ENCODE measurements at places on chromosomes 3 and 15.

DNA sequence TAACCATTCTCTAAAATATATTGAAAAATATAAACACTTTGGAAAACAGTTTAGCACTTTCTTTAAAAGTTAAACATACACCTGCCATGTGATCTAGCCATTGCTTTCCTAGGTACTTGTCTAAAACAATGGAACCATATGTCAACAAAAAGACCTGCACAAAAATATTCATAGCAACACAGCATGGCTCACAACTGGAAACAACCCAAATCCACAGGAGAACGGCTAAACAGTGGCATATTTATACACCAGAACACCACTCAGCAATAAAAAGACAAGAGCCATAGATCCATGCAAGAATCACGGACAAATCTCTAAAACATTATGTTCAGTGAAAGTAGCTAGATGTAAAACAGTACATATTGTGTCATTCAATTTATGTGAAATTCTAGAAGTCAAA is 221.3 kb upstream of the UBE2E2 start:
- no peak for DNase-seq

- DNase-seq, result no peak
Observed at GRCh38 chr3:17730318-17730967, 12.0 kb downstream of the TBC1D5 start.

DNA sequence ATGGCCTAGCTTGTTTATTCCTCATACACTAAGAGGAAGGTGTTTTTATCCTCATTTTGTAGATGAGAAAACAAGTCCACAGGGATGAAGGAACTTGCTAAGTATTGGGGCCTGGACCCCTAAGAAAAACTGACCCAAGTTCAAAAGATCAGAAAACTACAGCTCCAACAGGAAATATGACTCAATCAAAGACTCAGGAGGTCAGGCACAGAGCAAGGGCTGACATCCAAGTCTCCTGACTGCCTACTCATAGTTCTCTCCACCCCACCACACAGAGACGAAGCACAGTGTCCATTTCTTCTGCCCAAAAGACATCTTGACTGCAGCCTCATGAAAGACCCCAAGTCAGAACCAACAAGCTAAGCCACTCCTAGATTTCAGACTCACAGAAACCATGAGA is 26.9 kb upstream of the TPM1 start:
- DNase-seq, result no peak

DNA sequence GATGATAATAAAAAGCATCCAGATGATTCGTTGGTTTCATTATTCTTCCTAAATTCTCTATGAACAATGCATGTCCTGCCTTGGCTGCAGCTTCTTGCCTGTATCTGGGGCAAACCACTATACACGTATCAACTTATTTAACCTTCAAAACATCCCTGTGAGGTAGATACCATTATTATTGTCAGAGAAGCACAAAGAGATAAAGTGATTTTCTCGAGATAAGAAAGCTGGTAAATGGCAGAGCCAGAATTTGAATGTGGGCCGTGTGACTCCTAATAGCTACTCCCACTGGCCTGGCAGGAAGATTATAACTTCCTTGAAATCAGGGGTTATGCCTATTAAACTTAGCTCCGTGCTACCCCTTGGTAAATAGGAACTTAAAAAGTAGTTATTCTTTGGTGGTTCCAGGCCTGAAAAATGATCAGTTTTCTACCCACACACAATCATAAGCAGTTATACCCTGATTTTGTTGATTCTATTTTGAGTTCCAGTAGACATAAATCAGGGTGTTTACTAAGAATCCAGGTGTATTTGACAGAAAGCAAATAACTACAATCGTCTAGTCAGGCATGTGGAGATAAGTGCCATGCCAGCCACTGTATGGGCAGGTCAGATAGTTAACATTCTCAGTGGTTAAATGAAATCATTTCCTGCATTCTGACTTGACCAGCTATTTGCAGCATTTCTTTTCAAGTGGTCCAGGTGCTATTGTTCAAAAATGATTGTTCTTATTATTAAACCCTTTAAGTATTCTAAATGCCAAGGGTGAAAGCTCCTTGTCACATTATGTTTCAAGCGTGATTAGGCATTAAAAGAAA is 99.2 kb upstream of the LRRN1 start:
- DNase-seq, result no peak

DNA sequence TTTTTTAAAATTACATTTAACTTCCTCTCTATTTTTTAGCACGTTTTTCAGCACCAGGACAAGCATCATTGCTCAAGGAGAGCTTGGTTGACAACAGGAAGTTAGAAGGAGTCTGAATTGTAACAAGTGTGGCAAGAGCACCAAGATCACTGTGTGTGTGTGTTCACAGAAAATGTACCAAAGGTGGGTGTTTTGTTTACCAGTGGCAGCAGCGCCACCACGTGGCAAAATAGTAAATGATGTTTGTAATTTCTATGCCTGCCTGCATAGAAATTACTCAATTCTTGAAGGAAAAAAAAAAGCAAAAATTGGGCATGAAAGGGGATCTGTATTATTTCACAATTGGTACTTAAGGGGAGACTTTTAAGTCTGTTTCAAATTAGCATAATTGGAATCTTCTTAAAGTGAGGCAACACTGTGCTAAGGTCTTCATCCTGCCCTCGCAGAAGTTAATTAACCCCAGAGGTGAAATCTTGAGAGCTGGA is 7.4 kb upstream of the U2SURP start:
- no peak for DNase-seq

- DNase-seq, result no peak
Observed at GRCh38 chr3:69738859-69739203, 433 bp upstream of the MITF start.

DNA sequence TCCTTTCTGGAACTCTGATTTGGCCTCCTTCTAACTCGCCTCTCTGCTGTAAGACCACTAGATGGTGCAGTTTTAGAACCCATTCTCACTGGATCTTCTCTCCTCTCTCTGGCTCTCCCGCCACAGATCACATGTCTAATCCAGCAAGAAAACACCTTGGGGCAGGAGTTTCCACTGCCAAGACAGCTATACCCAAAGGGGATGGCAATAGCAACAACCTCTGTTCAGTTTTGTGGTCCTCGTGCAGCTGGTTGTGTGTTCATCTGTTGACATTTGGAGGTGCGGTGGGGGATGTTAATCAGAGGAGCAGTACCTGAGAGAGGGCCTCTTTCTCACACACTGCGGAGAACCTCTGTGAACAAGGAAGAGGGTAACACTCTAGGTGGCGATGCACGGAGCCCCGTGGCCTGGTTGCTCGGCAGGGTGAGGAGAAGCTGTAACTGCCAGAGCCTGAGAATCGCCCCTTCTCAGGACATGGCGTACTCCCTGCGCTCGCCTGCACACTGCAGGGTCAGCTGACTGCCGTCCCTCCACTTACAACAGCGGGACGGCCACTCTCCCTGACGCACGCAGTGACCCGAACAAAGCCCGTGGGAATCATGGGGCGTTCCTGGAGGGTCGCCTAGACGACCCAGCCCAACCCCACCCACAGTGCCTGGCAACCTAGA is at the start of gene TEX55:
Gene TEX55 (plus strand): TSS at position 666 of the 668 bp plus-strand sequence. CDS start 25 bp downstream, outside the sequence.
- no peak for DNase-seq

DNA sequence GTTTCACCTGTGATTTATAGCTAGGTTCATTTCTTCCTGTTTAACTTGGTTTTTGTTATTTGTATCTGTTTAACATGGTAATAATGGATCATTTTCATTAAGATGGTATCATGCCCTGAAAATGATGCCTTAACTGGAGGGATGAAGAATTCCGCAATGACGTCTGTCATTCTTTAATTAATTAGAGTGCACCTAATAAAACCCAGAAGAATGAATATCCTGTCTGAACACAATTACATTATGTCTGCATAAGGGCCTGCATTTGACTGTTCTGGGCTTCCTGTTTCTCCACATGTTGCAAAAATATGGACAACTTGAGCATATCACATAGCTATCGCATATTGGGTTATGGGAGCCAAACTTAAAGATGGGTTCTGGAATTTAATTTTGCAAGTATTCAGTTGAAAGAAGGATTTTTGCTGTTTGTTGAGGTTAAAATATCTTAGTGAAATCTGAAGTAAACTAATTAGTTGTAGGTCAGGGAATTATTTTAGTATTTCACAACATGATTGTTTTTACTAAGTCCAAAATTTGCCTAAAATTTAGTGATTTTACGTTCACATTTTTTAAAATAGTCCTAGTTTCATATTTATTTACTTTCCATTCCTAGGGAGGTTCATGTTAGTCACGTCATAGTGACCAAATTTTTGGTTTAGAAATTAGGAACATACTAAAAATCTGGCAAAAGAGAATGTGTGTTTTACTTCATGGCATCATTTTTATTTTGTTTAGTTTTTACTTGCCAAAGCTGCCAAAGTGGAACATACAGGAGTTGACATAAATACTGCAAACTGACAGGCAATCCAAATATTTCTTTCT is 321.0 kb upstream of the TGFBR2 start:
- no peak for DNase-seq

- no peak for DNase-seq
Observed at GRCh38 chr3:186994000-186994955, 64.0 kb downstream of the ST6GAL1 start.

GRCh38 chr15:29849218-29849617 is 26.9 kb upstream of the TJP1 start:
- DNase-seq, result no peak

- no peak for DNase-seq
Observed at GRCh38 chr3:90044084-90044816, 936.8 kb downstream of the EPHA3 start.

- peak; percentile 13 for DNase-seq
Observed at GRCh38 chr15:52076889-52077781, 35.4 kb downstream of the BCL2L10 start.

- DNase-seq, result peak; percentile 55
Observed at GRCh38 chr3:51501833-51502561, 2.2 kb upstream of the DCAF1 start.

- no peak for DNase-seq
Observed at GRCh38 chr15:80641384-80641783, 53.7 kb upstream of the ABHD17C start.

- no peak for DNase-seq
Observed at GRCh38 chr15:74621936-74622335, 6.3 kb downstream of the CLK3 start.

GRCh38 chr3:10962481-10963036 is 30.0 kb upstream of the SLC6A1 start:
- DNase-seq, result no peak

- DNase-seq, result no peak
Observed at GRCh38 chr15:51496246-51496645, 126.3 kb downstream of the DMXL2 start.

DNA sequence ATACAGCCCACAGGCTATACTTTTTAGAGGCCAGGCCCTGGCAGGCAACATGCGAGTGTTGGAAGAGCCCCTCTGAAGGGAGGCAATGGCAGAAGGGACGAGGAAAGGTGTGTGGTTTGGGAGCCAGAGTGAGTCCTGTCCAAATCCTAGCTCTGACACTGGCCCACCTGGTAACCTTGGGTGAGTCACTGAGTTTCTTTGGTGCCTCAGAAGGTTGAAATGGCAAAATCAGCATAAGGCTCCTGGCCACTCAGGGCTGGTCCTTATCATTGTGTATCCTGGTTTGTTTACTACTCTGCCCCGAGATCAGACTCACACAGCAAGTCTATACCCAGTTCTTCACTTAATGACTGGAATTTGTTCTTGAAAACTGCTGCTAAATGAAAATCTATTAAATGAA is 71.4 kb upstream of the TLE3 start:
- DNase-seq, result no peak

- no peak for DNase-seq
Observed at GRCh38 chr3:158713094-158713499, 19.2 kb downstream of the RARRES1 start.

GRCh38 chr15:95174301-95175259 is 943.2 kb downstream of the MCTP2 start:
- DNase-seq, result no peak

GRCh38 chr15:101255615-101256241 is 3.9 kb upstream of the CHSY1 start:
- no peak for DNase-seq

DNA sequence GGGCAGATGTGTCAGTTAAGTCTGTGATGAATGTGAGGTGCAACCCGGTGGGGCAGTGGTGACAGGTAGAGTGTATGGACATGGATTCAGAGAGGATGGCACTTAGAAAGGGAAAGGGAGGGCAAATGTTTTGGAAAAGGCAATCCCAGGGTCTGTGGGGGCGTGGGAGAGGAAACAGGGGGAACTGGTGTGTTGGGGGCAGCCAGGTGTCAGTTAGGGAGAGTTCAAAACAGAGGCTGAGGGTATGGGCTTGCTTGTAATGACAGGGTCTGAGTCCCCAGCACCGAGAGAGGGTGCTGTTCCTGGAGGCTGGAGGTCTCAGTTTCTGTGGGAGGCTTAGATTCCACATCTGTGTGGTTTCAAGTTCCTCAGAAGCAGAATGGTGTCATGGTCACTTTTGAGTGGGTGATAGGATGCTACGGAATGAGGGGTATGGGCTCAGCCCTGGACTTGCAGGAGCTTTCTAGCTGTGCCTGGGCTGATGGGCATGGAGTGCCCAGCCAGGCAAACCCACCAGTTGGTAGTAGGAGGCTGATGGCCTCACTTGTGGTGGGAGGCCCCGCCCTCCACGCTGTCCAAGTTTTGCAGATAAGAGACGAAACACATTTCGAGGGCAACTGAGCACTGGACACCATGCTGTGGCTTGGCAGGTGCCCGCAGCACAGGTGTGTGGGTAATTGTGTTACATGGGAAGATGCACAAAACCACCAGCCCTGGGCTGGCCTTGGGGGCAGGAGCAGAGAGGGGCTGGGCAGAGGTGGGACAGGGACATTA is 209.4 kb downstream of the RPLP1 start:
- DNase-seq, result no peak

DNA sequence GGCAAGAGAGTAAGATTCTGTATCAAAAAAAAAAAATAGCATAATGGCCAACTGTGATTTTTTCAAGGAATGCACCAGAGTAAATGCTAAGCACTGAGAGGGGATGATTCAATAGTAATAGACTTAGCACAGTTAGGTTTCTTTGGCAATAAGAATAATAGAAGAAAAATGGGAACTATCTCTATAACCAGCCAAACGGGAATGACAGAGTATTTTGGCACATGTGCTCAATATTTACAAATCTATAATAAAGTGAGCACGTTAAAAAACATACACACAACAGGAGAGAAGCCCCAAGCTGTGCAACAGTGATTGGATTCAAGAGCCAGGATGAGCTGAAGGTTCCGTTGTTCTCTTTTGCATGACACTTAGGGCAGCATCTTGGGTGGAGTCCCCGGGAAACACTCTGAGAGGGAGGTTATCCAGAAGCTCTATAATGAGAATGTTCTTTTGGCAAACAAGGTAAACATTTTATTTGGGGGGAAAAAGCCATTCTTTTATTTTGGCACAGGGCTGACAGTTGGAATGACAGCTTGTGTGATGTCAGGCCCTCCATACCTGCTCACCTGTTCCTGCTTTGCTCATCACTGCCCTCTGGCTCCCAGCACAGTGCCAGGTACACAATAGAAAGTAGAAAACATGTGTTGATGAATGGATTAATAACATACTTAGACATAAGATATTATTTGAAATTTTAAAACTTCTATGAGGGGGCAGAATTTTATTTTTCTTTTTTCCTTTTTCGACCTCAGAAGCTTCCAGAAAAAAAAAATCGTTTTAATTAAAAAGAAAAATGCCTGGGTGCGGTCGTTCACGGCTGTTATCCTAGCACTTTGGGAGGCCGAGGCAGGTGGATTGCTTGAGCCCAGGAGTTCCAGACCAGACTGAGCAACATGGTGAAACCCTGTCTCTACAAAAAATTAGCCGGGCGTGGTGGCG is 44.0 kb upstream of the MUC4 start:
- no peak for DNase-seq

Measured in amniotic stem cell (primary cell).